SW480 (cell line): ENCODE measurements at places on chromosomes 13 and 19.
A peak's percentile ranks its signal among the peaks of the same experiment; 100 is the strongest.

DNA sequence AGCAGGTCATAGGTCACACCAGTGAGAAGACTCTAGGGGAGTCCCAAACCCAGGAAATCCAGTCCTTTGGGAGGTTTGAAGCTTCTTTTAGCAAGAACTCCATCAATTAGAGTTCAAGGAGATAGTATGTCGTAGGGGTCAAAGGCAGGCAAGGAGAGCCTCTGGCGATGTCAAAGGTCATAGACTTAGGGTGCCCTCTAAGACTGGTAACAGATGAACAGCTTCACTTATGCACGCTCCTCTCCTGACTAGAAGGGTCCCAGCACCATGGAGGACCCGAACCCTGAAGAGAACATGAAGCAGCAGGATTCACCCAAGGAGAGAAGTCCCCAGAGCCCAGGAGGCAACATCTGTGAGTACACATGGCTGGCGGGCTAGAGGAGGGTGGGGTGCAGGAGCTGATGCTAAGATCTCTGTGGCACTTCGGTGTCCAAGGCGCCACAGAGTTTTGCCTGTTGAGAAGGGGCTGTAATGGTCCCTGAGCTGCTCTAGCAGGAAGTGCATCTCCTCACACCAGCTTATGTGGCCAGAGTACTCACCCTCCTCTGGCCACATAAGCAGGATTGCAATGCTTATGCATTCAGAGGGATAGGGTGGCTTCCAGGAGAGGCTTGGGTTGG lies 557 bp downstream of the ZNF576 start:
- no peak for DNase-seq

- no peak for DNase-seq
Measured at GRCh38 chr13:31955741-31956140, 75.8 kb upstream of the FRY start.

GRCh38 chr19:18470787-18471186 lies 32.9 kb upstream of the ISYNA1 start:
- no peak for DNase-seq

GRCh38 chr19:15249972-15250639 lies 17.9 kb upstream of the EPHX3 start:
- peak; percentile 61 for DNase-seq

GRCh38 chr19:11281356-11282049 lies 14.5 kb upstream of the TSPAN16 start:
- DNase-seq = no peak

DNA sequence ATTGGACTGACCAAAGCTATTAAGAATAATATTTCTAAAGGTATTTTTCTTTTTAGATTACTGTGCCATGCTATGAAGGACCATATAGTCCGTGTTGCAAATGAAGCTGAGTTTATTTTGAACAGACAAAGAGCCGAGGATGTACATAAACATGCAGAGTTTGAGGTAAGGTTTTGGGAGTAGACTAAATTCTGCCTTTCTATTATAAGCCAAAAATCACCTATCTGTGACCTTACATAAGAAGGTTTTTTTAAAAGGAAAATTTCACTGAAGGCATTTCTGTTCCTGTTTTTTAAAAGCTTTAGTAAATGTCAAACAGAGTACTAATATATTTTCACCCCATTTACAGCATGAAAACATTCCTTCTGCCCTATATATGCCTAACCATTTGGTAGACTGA lies 127.4 kb downstream of the MAB21L1 start:
- no peak for DNase-seq

DNA sequence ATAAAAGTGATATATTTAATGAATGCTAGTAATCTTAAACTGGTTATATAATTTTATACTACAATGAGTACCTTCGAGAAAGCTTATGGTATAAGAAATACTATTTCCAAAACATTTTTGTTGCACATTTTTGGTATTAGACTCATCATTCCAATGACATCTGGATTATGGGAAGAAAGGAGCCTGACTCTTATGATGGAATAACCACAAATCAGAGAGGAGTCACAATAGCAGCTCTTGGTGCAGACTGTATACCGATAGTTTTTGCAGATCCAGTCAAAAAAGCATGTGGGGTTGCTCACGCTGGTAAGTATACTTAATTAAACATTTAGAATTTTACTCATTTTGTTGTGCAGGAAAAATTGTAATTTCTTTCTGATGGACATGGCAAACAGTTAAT lies 3.9 kb downstream of the LACC1 start:
- no peak for DNase-seq

- DNase-seq = no peak
Measured at GRCh38 chr19:52230685-52231084, 38.7 kb upstream of the ZNF766 start.

GRCh38 chr19:13172346-13173138 lies 22.3 kb downstream of the IER2 start:
- peak; percentile 74 for DNase-seq

- no peak for DNase-seq
Measured at GRCh38 chr13:47114030-47114429, 217.2 kb upstream of the HTR2A start.

GRCh38 chr19:22026687-22027086 lies 15.9 kb upstream of the ZNF208 start:
- no peak for DNase-seq

GRCh38 chr13:31963631-31964030 lies 67.9 kb upstream of the FRY start:
- no peak for DNase-seq

- no peak for DNase-seq
Measured at GRCh38 chr13:42786715-42787114, 5.3 kb downstream of the FAM216B start.

DNA sequence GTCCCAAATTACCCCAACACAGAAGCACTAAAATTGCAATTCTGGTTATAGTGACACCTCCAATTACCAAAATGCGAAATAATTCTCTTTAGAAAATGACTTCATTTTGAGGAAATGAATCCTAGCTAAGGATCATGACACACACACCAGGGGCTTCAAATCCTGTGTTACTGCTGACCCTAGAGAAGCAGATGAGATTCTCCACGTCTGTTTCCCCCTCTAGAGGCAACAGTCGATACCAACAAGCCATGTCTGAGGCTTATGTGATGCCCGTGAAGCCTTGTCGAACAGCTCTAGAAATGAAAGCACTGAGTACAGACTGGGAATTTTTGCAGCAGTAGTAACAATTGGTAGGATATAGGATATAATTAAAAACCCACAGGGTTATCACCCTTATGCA lies 153.6 kb upstream of the TMTC4 start:
- peak; percentile 15 for DNase-seq

GRCh38 chr19:41297628-41298347 lies 12.2 kb upstream of the CCDC97 start:
- no peak for DNase-seq

- DNase-seq = no peak
Measured at GRCh38 chr13:44484562-44485138, 91.5 kb downstream of the TSC22D1 start.

- DNase-seq = no peak
Measured at GRCh38 chr13:91355099-91355825, 7.8 kb downstream of the MIR17HG start.

DNA sequence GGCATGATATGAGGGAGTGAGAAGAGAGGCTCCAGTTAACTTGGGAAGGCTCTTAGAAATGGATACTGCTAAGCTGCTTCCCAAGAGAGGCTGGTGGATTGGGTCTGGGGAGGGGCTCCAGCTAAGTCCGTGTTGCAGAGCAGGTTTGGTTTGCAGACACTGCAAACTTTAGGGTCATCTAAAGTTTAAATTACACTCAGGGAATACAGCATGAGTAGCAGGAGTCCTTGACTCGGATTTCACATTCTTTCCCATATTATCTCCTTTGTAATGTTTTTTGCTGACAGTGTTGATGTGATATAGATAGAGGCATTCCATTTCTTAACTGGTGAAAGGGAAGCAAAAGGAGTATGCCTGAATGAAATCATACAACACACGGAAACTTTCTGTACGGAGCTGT lies 31.9 kb downstream of the SGCG start:
- DNase-seq = no peak

DNA sequence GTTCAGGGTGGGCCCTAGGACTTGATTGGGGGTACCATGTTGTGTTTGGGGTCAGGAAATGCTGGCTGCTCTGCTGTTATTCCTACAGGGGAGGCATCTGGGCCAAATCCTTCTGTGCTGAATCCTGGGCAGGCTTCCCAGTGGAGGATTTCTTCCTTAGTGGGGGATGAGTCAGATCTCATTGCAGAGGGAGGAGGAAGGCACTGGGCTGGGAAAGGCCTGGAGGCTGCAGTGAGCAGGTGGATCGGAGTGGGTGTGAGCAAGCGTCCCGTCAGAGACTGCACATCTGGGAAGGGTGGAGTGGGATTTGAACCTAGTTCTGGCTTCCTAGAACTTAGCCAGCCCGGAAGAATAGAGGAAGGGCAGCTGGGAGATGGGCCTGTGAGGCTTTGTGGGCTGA lies 11.5 kb downstream of the CCDC124 start:
- no peak for DNase-seq

DNA sequence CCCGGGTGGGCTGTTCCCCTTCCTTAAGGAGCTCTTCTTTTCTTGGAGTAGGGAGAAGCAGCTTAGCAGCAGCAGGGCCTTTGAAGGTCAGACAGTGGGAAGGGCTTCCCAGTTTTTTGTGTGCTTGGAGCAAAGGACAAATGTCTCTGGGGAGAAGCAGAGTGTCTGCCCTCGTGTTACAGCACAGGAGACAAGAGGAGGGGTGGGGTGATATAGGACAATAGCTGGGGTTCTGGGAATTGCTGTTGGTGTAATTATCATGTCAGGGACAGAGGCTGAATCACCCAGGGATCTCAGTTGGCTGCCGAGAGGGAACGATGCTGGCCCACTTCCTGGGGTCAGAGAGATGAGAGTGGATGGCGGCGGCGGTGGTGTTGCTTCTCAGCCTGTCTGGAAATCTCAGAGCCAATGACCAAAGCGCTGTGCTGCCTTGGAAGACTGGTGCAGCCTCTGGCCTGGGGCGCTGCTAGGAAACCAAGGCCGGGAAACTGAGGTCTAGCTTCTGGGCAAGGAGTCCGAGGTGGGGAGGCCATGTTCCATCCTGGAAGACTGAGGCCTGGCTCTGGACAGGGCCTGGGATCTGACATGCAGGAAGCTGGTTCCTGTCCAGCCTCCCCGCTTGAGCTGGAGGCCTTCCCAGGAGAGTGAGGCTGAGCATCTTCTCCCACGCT lies 1.2 kb downstream of the INAFM1 start:
- DNase-seq = no peak

DNA sequence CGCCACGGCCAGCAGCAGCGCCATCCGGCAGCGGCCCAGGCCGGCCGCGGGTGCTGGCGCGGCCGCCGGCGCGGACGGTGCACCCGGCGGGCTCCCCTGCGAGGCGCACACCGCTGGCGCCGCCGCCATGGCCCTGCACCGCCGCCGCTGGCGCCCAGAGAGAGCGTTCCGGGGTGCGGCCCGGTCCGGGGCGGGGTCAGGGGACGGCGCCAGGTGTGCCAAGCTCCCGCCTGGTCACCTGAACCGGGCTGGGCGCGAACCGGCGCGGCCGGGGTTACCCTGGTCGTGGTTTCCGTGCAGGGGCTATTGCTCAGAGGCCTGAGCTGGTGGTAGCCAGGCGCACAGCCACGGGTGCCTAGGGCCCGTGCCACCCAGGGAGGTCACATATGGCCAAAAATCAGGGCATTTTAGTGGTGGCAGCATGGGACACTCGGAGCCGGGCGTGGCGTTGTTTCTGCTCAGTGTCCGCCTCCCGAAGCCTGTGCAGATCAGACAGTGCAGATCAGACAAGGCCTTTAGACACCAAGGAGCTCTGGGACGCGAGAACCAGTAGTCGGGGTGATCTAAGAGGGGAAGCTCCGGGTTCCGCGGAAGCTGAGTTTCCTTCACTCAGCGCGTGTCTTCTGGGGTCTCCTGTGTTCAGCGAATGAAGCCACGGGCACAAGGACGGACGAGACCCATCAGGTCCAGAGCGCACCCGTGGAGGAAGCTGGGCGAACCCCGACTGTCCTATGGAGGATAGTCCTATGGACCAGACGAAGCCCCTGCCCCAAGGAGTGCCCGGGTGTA lies at the start of gene TMEM238:
TSS of gene TMEM238 (minus strand) at position 162 of the 789 bp plus-strand sequence. CDS start at position 129, 33 bp downstream.
- DNase-seq = peak; percentile 68

DNA sequence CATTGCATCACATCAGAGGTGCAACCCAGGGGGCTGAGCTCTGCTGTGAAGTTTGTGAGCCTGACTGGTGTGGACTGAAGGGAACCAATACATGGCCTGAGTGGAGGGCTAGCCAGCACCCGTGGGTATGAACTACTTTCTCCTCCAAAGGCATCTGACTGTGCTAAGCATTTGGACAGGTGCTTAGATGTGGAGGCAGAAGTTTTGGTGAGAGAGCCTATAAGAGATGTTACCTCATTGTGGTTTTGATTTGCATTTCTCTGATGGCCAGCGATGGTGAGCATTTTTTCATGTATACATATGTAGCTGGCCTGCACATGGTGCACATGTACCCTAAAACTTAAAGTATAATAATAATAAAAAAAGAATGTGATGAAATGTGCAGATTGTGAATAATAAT lies 46.9 kb downstream of the TEX29 start:
- DNase-seq = no peak

- DNase-seq = peak; percentile 48
Measured at GRCh38 chr13:59680429-59681024, 483.2 kb downstream of the DIAPH3 start.

- DNase-seq = no peak
Measured at GRCh38 chr13:112450904-112451240, 74.7 kb downstream of the SPACA7 start.

DNA sequence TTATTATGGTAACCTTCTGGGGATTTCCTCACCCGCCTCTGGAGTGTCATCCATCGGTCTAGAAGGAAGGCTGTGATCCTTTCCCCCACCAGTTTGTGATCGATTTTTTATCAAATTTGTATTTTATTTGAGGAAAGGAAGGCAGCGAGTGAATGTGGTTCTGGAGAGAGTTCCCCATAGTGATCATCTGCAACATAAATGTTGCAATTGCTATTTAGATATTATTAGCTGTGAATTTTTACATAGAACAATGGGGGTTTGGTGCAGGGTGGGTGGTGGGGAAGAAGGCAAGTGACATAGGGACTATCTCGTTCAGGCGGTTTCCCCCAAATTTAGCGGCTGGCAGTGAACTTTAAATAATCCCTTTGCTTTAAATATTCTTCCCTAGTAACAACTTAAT lies 1.2 kb downstream of the CDK8 start:
- DNase-seq = peak; percentile 21

DNA sequence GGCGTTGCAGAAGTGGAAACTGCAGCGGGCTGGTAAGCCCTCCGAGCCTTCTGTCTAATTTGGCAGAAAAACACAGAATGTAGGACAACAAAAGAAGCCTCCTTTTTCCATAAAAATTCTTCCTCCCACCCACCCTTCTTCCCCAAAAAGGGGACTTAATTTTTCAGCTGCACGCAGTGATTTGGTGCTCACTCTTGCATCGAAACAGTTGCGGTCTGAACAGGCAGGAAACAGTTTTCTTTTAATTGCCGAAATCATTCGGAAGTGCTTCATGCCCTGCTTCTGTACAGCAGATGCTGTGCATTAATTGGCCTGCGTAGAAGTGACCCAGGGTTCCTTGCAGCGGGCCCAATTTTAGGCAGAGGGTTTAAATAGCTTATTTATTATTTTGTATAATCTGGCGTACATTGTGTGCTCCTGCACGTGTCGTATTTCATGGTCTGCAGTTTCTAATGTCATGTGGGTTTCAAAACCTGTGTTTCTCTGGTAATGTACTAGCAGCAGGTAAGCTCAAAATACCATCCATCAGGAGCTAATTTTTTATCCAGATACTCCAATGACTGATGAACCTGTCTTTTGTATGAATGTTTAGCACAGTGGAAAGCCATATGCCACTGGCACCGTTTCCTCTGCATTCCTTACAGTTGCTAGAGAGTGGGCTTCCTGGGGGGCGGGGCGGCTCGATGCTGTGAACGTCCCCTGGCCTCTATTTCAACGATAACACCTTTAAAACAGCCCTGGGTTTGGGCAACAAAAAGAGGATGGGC lies 66.6 kb downstream of the GGACT start:
- no peak for DNase-seq

GRCh38 chr19:41575998-41576397 lies at the start of gene CEACAM21:
Gene CEACAM21 (plus strand): TSS chr19:41576166. CDS start chr19:41576275, 109 bp downstream.
- DNase-seq = peak; percentile 88
